CD4-positive, alpha-beta T cell (primary cell): ENCODE measurements at places on chromosomes 16 and 17. TPM values are rescaled to one million over a fixed set of nuclear protein-coding genes. Genes with fewer than 3 reads are reported as not detected.

Gene HOXB1
- not detected for total RNA-seq

DNA sequence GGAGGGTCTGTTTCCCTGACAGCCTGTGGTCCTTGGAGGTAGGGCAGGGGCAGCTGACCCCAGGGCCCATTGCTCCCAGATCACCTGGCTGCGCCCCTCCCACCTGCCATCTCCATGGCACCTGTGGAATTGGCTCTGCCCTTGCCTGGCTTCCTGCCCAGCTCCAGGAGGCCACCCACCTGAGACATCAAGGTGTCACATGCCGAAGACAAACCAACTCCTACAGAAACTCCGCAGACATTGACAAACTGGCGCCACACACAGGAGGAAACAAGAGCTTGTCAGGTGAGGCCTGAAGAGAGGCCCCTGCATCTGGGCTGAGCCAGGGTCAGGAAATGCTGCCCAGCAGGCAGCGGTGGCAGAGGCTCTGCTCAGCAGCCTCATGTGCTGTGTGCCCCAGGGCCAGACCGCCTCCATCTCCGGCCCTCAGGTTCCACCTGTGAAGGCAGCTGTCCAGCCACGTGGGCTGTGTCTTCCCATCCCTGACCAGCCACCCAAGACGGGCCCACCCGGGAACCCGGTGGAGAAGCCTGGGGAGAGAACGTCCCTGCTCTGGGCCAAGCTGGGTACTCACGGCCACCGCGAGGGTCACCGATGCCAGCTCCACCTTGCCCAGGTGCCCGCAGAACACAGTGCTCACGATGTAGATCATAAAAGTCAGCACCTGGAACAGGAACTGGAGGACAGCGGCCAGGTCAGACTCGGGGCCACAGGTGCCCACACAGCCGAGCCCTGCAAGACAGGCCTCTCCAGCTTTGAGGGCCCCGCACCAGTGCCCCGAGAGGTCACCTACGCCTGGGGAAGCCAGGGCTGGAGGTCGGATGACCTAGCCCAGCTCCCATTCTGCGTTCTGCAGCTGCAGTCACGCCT, 1.6 kb downstream of the SLC47A2 start:
- H3K27ac ChIP-seq, result no peak overlapping the region
- H3K4me3 ChIP-seq, result no peak overlapping the region
- no peaks in the 10 kb centered on the region for H3K27me3 ChIP-seq
- DNase-seq, result no peak

GRCh38 chr17:20206591-20206990, 197.4 kb downstream of the SPECC1 start:
- H3K4me1 ChIP-seq, result no peaks in the 10 kb centered on the region
- H3K27me3 ChIP-seq, result no peaks in the 10 kb centered on the region
- no peak overlapping the region for H3K27ac ChIP-seq
- no peaks in the 10 kb centered on the region for H3K36me3 ChIP-seq

GRCh38 chr16:85166699-85167588, 54.7 kb upstream of the CIBAR2 start:
- H3K27ac ChIP-seq, result no peak overlapping the region
- peaks cover 22% of the 10 kb centered on the region for H3K27me3 ChIP-seq
- no peaks in the 10 kb centered on the region for H3K4me1 ChIP-seq
- no peak for DNase-seq
- H3K4me3 ChIP-seq, result no peak overlapping the region

DNA sequence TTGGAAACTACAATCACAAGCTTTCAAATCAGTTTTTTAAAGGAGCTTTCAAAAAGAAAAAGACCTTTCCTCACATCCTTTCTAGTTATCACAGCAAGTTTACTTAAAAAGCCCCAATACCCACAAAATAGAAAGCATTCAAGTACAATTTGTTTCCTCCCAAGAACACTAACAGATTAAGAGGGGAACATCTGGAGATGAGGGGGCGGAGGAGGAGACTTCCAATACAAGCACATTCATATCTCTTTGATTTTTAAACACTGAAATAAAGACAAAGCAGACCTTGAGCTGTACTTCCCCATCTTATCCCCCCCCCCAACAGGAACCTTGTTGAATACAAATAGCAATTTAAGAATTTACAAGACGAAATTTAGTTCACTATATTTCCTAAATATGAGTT, 2.0 kb downstream of the YWHAE start:
- peaks cover 57% of the 10 kb centered on the region for H3K4me1 ChIP-seq
- H3K27me3 ChIP-seq, result no peaks in the 10 kb centered on the region
- H3K36me3 ChIP-seq, result peaks cover 14% of the 10 kb centered on the region
- H3K4me3 ChIP-seq, result peak overlapping the region; percentile 95

Gene GNGT2
- total RNA-seq, result 2.3 TPM

- H3K27me3 ChIP-seq, result no peaks in the 10 kb centered on the region
- H3K4me1 ChIP-seq, result peaks cover 41% of the 10 kb centered on the region
- H3K27ac ChIP-seq, result no peak overlapping the region
- DNase-seq, result no peak
- H3K36me3 ChIP-seq, result peaks cover 7% of the 10 kb centered on the region
- H3K4me3 ChIP-seq, result no peak overlapping the region
Observed at GRCh38 chr16:68235108-68235886, 630 bp downstream of the ESRP2 start.

DNA sequence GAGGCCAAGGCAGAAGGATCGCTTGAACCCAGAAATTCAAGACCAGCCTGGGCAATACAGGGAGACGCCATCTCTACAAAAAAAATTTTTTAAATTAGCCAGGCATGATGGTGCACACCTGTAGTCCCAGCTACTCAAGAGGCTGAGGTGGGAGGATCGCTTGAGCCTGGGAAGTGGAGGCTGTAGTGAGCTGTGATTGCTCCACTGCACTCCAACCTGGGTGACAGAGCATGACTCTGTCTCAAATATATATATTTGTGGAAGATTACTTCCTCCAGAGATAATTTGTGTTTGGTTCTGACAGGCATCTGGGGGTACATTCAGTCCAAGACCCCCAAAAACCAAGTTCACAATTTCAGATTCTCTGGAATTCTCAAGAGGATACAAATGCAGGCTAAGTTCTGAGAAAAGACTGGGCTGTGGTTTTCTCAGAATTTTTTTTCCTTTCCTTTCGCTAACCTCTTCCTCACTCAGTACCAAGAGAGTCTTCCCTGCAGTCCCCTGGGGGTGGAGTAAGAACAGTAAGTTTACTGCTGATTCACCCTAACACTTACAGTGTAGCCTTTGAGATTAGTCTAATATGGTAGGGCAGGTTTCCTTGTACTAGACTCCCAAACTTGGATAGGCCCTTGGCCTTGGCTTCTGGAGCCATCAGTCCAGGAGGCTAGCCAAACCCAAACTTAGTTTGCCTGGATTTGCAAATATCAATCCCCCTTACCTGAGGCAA, 15.1 kb downstream of the GSDMB start:
- no peak overlapping the region for H3K4me3 ChIP-seq
- no peaks in the 10 kb centered on the region for H3K27me3 ChIP-seq
- no peak for DNase-seq
- H3K27ac ChIP-seq, result no peak overlapping the region
- peaks cover 15% of the 10 kb centered on the region for H3K4me1 ChIP-seq

- no peak overlapping the region for H3K4me3 ChIP-seq
- no peak for DNase-seq
- peaks cover 47% of the 10 kb centered on the region for H3K27me3 ChIP-seq
- no peak overlapping the region for H3K27ac ChIP-seq
- peaks cover 6% of the 10 kb centered on the region for H3K4me1 ChIP-seq
Observed at GRCh38 chr17:32931686-32932085, 3.7 kb downstream of the TMEM98 start.

DNA sequence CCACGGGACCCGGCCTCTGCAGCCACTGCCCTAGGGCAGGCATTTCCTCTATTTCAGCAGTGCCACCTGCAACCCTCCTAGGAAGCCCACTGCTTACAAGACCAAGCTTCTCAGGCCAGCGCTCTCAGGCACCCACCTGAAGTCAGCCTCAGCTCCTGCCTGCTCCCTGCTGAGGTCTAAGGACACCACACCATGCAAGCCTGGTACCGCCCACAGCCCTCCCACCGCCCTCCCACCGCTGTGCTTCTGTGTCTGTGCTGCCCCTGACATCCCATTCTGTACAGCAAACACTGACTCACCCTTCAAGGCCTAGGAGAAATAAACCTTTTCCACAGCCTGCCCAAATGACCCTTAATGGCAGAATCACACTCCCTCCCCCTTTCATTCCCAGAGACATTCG, 6.3 kb downstream of the CLUH start:
- no peak overlapping the region for H3K4me3 ChIP-seq
- no peak overlapping the region for H3K27ac ChIP-seq
- peaks cover 31% of the 10 kb centered on the region for H3K36me3 ChIP-seq

Gene APOBR
- 5.6 TPM for total RNA-seq

DNA sequence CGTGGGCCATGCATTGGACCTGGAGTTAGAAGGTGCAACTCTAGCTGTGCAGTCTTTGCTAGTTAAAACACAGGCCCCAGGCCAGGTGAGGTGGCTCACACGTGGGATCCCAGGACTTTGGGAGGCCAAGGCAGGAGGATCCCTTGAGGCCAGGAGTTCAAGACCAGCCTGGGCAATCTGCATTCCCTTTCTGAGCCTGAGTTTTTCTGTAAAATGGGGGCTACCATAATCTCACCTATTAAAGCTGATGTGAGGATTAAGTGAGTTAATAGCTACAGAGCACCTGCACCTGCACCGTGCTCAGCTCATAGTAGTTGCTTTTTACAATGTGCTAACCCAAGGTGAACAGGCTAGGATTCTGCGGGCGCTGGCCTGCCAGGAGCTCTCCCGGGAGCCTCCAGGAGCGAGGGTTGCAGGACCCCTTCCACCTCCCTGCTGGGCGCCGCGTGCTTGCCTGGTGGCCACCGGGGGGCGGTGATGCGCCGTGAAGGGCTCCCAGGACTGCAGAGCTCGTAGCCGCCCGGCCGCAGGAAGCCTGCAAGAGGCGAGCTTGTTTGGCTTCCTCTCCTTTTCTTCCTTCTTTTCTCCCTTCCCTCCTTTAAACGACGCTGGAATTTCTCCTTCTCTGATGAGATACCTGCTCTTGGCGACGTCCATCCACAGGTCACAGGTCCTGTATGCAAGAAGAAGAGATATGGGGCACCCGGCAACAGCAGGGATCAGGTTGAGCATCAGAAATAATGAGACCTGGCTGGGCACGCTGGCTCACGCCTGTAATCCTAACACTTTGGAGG, 51.3 kb downstream of the ZFP90 start:
- peak; percentile 53 for DNase-seq
- H3K27me3 ChIP-seq, result no peaks in the 10 kb centered on the region
- H3K27ac ChIP-seq, result no peak overlapping the region
- no peak overlapping the region for H3K4me3 ChIP-seq
- H3K4me1 ChIP-seq, result peaks cover 5% of the 10 kb centered on the region

Gene LITAFD
- total RNA-seq, result not detected

- no peak overlapping the region for H3K4me3 ChIP-seq
- H3K36me3 ChIP-seq, result no peaks in the 10 kb centered on the region
- DNase-seq, result no peak
Observed at GRCh38 chr17:49333804-49334203, 28.2 kb downstream of the ZNF652 start.

DNA sequence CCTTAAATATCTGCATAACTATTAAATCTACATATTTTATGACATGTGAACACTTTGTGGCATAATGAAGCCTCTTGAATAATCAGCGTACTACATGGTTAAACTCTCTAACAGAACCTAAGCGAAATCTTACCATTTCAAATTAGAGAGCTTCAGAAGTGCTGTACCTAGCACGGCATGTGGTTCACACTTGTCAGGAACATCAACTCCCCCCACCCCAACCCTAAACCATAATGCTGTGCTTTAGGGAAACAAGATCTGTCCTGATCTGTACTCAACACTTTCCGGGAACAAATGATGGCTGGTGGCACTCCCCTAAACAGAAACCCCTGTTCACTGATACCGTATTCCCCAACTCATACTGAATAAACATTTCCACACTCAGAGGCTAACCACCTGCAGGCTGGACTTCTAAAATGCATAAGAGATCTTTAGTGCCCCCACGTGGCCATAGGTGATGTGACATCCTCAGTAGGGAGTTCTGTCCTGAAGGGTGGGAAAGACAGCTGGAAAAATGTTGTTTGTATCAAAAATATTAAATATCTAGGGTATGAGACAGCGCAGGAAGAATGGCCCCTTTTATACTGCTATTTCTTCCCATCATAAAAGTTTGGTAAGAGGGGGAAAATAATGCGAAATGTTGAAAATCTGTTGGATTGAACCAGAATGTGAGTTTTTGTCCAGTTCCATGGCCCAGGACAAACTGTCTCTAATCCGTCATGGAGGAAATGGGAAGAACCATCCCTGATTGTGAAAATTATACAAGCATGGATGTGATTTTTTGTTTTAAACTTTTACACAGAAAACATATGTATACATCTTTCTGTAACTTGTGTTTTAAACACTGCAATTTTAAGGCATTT, 88.6 kb downstream of the USP31 start:
- peak; percentile 59 for DNase-seq
- no peak overlapping the region for H3K27ac ChIP-seq
- no peaks in the 10 kb centered on the region for H3K4me1 ChIP-seq
- no peak overlapping the region for H3K4me3 ChIP-seq

- H3K36me3 ChIP-seq, result no peaks in the 10 kb centered on the region
- H3K27ac ChIP-seq, result no peak overlapping the region
- no peak overlapping the region for H3K4me3 ChIP-seq
- no peak for DNase-seq
- no peaks in the 10 kb centered on the region for H3K4me1 ChIP-seq
Observed at GRCh38 chr16:72836985-72837384, 210.9 kb downstream of the ZFHX3 start.

Gene SAP30BP
- total RNA-seq, result 227 TPM

GRCh38 chr16:20833086-20833485, 26.8 kb downstream of the REXO5 start:
- no peak overlapping the region for H3K4me3 ChIP-seq
- H3K27me3 ChIP-seq, result no peaks in the 10 kb centered on the region
- DNase-seq, result no peak
- no peaks in the 10 kb centered on the region for H3K4me1 ChIP-seq
- no peaks in the 10 kb centered on the region for H3K36me3 ChIP-seq

Gene P2RX5
- 16.0 TPM for total RNA-seq

Gene KLHDC4
- total RNA-seq, result 41.4 TPM

Gene CD300LB
- total RNA-seq, result 0.36 TPM

- H3K27me3 ChIP-seq, result no peaks in the 10 kb centered on the region
- no peak overlapping the region for H3K4me3 ChIP-seq
- DNase-seq, result no peak
- H3K27ac ChIP-seq, result no peak overlapping the region
Observed at GRCh38 chr17:7853691-7854038, 1.2 kb upstream of the TMEM88 start.

DNA sequence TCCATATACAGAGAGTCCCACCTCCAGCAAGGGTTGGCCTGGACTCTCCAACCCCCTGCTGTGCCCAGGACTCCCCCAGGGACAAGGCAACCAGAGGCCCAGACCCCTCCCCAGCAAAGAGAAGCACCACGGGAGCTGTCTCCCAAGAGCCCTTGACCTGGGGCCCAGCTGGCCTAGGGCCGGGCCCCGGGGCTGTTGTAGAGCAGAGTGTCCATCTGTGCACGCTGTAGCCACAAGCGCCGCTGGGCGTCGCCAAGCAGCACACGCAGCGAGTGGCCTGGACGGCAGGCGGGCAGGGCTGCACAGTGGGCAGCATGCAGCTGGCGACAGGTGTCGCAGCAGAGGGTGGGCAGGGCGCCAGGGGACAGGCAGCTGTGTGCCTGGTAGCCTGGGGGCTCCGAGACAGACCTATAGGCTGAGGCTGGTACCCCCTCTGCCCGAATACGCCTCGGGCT, 4.3 kb downstream of the SPATA2L start:
- no peak overlapping the region for H3K4me3 ChIP-seq
- DNase-seq, result no peak
- peaks cover 40% of the 10 kb centered on the region for H3K4me1 ChIP-seq
- H3K27ac ChIP-seq, result no peak overlapping the region

- DNase-seq, result no peak
- peaks cover 29% of the 10 kb centered on the region for H3K36me3 ChIP-seq
- peak overlapping the region; percentile 88 for H3K27ac ChIP-seq
- no peaks in the 10 kb centered on the region for H3K27me3 ChIP-seq
Observed at GRCh38 chr16:31700200-31700529, 172.5 kb downstream of the AHSP start.
